ENCODE measurements at places on chromosomes 6 and 20.

GRCh38 chr6:145044641-145045246, 690.6 kb downstream of the EPM2A start:
- no peak for DNase-seq

DNA sequence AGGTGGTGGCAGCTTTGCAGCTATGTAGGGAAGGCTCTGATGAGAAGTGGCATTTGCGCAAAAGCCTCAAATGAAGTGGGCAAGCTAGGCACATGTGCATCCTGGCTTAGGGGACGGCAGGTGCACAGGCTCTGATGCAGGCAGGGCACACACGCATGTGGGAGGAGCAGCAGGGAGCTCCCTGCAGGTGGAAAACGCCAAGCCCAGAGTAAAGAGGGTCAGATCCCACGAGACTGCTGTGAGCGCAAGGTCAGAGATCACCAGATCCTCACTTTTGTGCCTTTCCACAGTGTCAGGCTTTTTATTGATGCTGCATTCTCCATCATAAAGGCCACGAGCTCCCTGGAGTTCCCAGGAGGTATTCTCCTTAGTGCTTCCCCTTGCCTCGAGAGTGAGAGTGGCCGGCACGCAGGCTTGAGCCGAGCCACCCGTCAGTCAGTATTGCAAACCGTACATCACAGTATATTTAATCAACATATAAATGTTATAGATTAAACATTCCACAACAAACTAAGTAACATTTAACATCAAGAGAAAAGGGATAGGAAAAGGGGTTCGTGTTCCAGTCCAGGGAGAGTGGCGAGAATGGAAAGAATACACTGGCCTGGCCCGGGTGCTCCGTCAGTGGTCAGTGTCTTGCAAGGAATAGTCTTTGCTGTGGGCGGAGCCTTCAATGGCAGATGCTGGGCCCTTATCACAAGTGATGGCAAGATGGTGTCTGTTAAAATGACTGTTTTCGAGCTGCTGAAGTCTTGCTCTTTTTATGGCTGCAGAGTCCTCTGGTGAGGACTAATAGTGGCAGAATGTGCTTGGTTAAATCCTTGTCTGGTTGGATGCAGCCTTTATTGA, 109.4 kb downstream of the SYNDIG1 start:
- DNase-seq: no peak

DNA sequence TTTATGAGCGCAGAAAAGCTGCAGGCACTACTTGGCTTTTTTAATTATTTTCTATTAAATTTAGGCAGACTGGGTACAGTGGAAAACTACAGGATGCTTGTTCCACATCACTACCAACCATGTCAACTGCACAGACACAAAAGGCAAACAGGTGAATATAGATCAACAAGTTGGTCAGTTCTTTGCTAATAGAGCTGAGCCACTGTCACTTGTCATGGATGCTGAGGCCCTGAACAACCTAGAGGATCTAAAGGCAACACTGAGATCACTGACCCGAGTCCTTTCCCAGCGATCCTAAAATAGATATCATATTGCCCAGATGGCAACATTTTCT, 34.5 kb upstream of the FAM83C start:
- DNase-seq: no peak

- no peak for DNase-seq
These were observed 452.3 kb downstream of the GJA1 start for GRCh38 chr6:121887724-121888123.

GRCh38 chr6:3987053-3987452, 91.9 kb downstream of the FAM217A start:
- DNase-seq: no peak
